ENCODE measurements at places on chromosomes 6 and 20. TPM values are rescaled to one million over a fixed set of nuclear protein-coding genes. Genes with fewer than 3 reads are reported as not detected.

The TUBB2B gene
- total RNA-seq, result 13.1 TPM

DNA sequence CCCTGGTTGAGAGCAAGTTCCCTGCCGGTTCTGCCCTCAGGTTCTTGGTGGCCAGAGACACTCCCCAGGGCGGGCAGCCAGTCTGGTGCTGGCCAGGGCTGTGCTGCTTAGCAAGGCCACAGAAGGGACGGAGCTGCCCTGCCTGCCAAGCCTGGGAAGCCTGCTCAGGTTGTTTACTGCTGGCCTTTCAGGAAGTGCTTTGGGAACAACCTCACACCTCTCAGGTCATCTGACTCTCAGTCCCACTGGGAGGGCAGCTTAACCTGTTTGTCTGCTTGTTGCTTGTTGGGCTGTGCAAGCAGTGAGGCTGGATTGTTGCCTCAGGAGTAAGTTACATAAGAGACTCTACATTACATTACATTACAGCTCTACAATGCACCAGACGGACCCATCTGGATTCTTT lies 75.8 kb upstream of the AFDN start:
- H3K4me3 ChIP-seq, result peak overlapping the region; percentile 20
- H3K27ac ChIP-seq, result peak overlapping the region; percentile 77
- H3K27me3 ChIP-seq, result no peaks in the 10 kb centered on the region

- no peak overlapping the region for H3K27ac ChIP-seq
- H3K4me1 ChIP-seq, result peaks cover 36% of the 10 kb centered on the region
These were observed 54.1 kb downstream of the NUDT3 start for GRCh38 chr6:34338377-34338776.

DNA sequence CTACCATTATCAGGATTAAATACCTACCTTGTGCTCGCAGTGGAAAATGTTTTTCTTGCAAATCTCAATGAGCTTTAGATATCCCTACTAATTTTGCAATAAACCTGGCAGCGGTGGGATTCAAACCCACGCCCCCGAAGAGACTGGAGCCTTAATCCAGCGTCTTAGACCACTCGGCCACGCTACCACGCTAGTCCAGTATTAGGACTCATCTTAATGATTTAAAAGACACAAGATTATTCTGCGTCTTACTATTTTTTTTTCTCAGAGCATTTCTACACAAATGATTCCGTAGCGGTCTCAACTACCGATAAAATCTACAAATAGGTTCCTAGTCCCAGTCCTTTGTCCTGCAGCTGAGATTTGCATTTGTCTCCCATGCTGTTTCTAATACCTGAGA lies 35.2 kb upstream of the ZSCAN23 start:
- H3K4me3 ChIP-seq, result no peak overlapping the region
- H3K27me3 ChIP-seq, result peaks cover 58% of the 10 kb centered on the region
- no peak overlapping the region for H3K27ac ChIP-seq
- DNase-seq, result no peak
- no peaks in the 10 kb centered on the region for H3K36me3 ChIP-seq
- H3K4me1 ChIP-seq, result no peaks in the 10 kb centered on the region

- no peak for DNase-seq
- peaks cover 47% of the 10 kb centered on the region for H3K36me3 ChIP-seq
- H3K4me1 ChIP-seq, result no peaks in the 10 kb centered on the region
These were observed 16.7 kb downstream of the MGME1 start for GRCh38 chr20:17985388-17986018.

DNA sequence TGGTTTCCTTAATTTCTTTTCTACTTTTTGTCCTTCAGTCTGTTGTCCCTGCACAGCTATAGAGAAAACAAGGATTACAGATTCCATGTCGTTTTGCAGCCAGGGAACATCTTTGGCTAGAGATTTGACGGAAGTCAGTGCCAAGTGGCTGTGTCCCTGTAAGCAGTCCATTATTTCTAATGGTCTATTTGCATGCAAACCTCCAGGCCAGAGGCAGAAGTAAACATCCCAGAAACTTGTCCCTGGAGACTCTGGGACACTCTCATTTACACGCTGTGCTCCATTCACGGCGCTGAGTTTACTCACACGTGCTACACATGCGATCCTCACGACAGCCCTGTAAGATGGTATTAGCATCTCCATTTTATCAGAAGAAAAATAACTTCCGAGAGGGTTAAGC lies 355.5 kb downstream of the PRKN start:
- H3K36me3 ChIP-seq, result no peaks in the 10 kb centered on the region
- H3K27me3 ChIP-seq, result no peaks in the 10 kb centered on the region
- no peak overlapping the region for H3K4me3 ChIP-seq
- H3K4me1 ChIP-seq, result peaks cover 6% of the 10 kb centered on the region
- no peak for DNase-seq

GRCh38 chr6:17998442-17998841 lies 11.0 kb upstream of the KIF13A start:
- peaks cover 3% of the 10 kb centered on the region for H3K4me1 ChIP-seq
- H3K4me3 ChIP-seq, result no peak overlapping the region
- no peak overlapping the region for H3K27ac ChIP-seq
- no peaks in the 10 kb centered on the region for H3K36me3 ChIP-seq
